ENCODE measurements at places on chromosomes 2 and 18.

- no peak for DNase-seq
These were observed 71.8 kb upstream of the HAAO start for GRCh38 chr2:42864222-42864621.

- DNase-seq: no peak
These were observed 152.8 kb downstream of the SMAD2 start for GRCh38 chr18:47777626-47778025.

GRCh38 chr18:12686100-12686499, 16.4 kb downstream of the CEP76 start:
- no peak for DNase-seq

DNA sequence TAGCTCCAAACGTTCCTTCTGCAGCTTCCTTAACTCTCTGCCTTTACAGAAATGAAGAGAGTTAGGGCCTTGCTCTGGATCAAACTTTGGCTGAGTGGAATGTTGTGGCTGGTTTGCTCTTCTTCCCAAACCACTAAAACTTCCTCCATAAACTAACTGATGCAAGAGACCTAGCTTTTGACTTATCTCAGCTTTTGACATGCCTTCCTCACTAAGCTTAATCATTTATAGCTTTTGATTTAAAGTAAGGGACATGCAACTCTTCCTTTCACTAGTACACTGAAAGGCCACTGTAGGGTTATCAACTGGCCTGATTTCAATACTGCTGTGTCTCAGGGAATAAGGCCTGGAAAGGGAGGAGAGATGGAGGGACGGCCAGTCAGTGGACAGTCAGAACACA, 8.3 kb downstream of the PXDN start:
- no peak for DNase-seq

GRCh38 chr18:78643004-78643403, 336.6 kb upstream of the SALL3 start:
- DNase-seq: no peak

DNA sequence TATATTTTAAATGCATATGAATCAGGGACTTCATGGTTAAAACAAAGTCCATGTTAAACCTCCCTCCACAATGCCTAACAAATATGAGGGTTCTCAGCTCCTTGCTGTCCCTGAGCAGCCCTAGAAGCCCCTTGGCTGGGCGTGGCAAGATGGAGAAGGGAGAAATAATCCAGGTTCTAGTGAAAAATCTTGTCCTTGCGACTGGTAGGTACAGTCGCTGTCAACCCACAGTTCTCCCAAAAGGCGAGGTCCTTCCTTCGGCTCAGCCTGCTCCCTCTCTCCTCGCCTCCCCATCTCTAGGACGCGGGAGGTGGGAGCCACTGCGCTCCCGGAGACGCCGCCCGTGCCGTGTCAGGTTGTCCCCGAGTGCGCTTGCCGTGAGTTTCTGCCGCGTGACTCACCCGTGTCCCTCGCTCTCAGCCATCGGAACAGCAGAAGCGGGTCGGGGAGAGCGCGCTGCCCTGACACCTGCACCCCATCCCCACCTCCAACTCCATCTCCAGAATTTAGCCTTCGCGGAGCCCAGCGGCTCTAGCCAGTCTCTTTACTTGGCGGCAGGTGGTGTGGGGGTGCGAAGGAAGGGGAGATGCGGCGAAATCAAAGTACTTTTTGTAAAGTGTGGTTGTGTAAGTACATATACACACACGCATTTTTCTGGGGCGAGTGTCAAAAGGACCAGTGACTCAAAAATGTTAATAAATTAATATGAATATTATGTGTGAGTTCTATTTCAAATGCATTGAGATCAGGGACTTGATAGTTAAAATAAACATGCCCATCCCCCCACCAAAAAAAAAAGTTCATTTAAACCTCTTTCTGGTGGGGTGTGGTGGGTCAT, 65.1 kb upstream of the TMEM17 start:
- peak; percentile 69 for DNase-seq

All from thyroid gland (tissue), 4 donors.